ENCODE measurements at places on chromosomes 1 and 21.

DNA sequence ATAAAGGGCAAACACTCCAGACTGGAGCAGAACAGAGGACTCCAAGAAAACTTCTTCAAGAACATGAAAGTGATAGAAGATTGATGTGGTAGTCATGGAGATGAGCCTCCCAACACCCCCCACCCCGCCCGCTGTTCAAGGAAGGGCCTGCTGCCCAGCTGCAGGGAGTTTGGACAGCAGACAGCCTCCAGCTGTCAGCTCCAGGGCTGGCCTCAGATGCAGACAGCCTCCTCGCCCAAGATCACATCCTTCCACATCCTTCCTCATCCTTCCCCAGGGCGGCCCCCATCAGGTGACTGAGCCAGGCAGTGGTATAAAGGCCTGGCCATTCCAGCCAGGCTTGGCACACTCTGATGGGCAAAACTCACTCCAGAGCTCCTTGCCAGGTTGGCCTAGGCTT, 24.6 kb downstream of the HMGN2 start:
- no peak for DNase-seq

DNA sequence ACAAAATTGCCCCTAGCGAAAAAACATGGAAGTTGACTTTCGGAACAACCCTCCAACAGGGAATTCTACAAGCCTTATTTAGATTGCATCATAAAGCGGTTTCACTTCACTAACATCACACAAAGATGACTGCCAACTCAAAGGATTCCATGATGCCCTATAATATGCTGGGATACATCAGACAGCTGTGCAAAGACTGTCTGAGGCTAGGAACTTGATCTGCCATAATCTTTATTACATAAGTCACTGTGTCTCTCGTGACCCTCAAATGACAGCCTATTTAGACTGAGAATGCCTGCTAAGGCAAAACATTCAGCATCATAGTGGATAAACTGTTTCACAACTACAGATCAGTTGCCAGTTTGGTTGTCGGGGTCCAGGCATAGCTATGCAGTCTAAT, 23.8 kb downstream of the FH start:
- no peak for DNase-seq

DNA sequence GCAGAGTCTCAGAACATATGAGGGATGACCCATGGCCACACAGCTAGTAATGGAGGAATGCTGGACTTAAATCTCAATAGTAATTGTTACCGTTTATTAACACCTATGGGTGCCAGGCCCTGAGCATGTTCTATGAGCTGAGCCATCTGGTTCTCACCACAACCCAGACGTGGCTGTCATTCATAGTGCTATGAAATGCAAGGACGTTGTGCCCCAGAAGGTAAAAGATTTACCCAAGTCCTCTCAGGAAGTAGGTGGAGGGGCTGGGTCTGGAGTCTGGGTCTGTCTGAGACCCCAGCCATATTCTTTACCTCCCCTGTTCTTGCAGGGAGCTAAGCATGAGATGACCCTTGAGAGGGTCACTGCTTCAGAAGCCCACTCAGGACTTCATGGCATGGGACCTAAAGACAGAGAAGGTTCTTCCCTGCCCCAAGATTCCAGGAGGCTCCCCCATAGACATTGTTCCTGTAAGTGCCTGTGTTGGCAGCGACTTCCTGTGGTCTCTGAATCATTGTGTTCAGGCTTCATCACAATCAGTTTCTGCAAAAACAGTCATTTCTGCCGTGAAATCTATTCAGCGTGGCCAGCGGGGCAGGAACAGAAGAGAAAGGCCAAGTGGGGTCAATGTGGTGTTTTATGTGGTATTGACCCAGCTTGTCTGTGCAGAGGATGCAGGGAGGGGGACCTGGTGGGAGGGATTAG, 475.4 kb downstream of the PTPRU start:
- DNase-seq = no peak

GRCh38 chr1:35507947-35508346, 49.3 kb downstream of the KIAA0319L start:
- DNase-seq = no peak

GRCh38 chr1:24906760-24907490, 23.2 kb downstream of the RUNX3 start:
- no peak for DNase-seq

GRCh38 chr1:18635070-18635577, 4.5 kb downstream of the PAX7 start:
- DNase-seq = no peak

- DNase-seq = peak; percentile 87
Observed at GRCh38 chr1:199784138-199784895, 243.2 kb upstream of the NR5A2 start.

DNA sequence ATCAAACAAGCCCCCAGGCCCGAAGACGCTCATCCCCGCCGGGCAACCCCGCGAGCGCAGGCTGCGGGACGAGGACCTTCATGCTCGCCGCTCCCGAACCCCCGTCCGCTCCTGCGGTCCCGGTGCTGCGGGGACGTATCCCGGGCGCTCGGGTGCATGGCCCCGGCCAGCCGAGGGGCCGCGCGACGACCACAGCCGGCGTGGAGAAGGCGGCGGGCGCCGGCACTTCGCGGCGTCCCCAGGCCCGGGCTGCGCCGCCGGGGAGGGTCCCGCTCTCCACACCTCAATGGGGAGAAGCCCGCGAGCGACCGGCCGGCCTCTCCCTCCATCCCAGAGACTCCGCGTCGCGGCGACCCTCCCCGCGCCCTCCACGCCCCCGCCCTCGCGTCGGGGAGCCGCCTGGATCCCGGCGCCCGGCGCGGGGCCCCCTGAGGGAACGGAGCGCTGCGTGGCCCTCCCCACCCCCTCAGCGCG, 401 bp downstream of the ERRFI1 start:
- DNase-seq = no peak

GRCh38 chr21:14554948-14555347, 8.8 kb upstream of the SAMSN1 start:
- DNase-seq = no peak

GRCh38 chr1:111654839-111655238, 35.2 kb downstream of the RAP1A start:
- DNase-seq = no peak

DNA sequence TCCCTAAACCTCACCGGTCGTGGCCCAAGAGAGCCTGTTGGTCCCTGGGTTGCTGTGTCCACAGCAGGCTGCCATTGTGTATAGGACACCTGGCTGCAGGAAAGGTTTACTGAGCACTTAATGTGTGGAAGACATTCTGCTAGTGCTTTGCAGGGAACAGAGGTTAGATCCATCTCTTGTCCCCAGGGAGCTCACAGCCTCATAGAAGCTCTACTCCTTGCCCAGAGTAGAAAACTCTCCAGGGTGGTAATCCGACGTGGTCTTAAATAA, 16.9 kb upstream of the ALPL start:
- no peak for DNase-seq

DNA sequence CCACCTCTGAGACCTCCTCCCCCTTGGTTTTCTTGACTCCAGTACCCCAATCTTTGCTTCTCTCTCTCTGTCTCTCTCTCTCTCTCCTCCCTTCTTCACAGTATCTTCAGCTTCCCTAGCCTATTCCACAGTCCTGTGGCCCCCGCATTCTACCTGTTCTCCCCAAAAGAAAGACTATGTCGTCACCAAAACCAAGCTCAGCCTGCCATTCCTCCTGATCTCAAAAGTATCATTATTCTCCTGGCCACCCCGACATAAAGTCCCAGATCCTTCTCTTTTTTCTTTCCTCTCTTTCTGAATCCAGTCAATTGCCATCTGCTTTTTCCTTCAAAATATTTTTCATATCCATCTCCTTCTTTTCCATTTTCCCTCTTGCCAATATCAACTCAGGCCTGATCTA, 23.7 kb upstream of the KHDRBS1 start:
- no peak for DNase-seq

- DNase-seq = peak; percentile 97
Observed at GRCh38 chr1:9825093-9826074, 1.6 kb upstream of the CLSTN1 start.

- DNase-seq = peak; percentile 32
Observed at GRCh38 chr1:175673371-175674150, 69.8 kb downstream of the TNR start.

DNA sequence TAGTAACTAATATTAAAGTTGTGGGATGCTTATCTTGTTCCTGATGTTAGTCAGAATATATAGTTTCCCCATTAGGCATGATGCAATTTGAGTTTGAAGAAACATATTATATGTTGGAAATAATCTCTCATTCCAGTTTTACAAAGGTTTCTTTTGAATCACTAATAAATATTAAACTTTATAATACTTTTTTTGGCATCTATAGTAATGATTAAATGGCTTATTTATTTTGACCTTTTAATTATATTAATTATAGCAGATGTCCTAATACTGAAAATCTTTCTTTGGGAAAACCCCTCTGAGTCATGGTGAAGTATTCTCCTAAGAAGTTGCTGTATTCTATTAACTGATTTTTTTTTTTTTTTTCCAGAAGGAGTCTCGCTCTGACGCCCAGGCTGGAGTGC, 28.5 kb upstream of the PTGS2 start:
- DNase-seq = no peak

- DNase-seq = no peak
Observed at GRCh38 chr1:167554028-167554779, 642 bp upstream of the CREG1 start.

GRCh38 chr1:243842978-243843511, 7.0 kb downstream of the AKT3 start:
- no peak for DNase-seq

DNA sequence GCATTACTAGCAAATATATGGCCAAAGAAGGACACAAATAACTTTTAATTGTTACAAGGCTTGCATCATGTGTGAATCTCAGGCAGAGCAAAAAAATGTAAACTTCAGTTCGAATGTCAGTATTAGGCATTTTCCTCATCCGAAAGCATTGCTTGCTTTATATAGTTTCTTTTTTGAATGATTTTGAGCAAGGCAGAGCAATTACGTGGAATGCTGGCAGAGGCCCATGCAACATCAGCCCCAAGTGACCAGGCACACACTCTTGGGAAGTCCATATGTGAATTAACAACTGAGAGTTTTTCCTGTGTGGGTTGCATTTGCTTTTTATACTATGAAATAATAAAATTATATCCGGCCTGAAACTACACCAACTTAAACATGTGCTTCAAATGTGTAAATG, 274.8 kb downstream of the PTPRC start:
- no peak for DNase-seq

GRCh38 chr21:36104317-36105300, 30.3 kb upstream of the CBR3 start:
- no peak for DNase-seq

DNA sequence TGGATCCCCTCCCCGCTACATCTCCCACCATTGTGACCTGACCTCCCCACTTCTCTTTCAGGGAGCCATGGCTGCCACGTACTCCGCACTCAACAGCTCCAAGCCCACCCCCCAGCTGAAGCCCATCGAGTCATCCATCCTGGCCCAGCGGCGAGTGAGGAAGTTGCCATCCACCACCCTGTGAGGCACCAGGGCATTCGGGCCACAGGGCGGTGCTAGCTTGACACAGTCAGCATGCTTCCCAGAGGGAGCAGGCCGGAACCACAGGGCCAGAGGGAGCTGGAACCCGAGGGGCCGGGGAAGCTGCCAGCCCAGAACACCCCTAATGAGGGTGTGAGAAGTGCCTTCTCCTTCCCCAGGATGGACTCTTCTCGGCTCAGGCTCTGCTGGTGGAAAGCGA, 44.5 kb downstream of the RPS6KA1 start:
- no peak for DNase-seq

- no peak for DNase-seq
Observed at GRCh38 chr1:31671561-31672201, 27.0 kb upstream of the PEF1 start.

DNA sequence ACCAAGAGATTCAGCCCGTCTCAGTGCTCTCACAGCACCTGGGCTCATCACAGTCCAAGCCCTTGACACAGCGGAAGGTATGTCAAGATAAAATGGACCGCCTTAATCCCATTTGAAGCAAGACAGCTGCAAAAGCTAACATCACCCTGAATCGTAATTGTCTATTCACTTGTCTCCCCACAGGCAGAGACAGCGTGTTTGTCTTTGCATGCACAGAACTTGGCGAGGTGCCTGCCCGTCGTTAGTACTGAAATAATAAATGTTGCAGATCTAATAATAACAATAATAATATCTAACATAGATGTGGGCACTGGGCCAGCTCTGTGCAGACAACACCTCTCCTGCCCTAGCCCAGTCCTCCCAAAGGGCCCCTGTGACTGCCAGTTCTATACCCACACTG, 271.7 kb downstream of the NPHP4 start:
- peak; percentile 74 for DNase-seq

DNA sequence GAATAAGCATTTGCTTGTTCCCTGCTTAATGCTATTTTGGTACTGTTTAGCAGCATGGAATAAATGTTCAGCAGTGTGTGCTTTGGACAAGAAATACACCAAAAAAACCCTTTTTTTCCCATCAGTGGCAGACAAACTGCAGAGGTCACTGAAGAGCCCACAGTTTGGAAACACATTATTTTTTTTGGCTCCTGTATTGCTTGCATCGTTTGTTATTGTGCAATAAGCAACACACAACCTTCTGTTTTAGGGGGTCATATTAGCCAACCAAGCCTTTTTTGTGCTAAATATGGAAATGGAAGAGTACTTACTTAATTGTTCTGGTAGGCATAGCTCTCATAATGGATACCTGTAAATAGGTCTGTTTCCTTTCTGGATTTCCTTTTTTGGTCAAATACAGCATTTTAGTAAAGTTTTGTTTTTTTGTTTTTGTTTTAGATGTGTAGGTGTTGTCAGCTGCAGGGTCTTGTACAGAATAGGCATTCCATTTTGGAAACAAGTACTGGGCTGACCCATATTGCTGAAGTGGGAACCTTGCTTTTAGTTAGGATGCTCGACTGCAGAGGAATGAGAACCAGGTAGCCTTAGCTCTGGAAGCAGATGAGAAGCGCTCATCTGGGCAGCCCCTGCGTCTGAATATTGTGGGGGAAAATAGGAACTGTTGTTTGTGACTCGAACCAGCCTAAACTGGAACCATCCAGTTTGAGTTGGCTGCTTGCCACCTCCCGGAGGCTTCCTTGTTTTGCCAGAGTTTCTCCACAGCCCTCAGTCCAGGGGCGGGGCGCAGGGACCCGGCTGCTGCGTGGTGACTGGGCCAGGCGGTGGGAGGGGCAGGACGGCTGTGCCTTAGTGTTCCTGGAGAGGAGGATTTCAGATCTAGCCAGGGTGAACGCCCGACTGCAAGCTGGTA, 38.4 kb downstream of the SPEN start:
- DNase-seq = peak; percentile 86

- DNase-seq = no peak
Observed at GRCh38 chr1:235863699-235864093, 3.0 kb downstream of the LYST start.
